Stimulated activated CD4-positive, alpha-beta T cell treated with anti-CD3 and anti-CD28 coated beads, Interleukin-2, amount 100 ng/mL, for 4 hours (primary cell): ENCODE measurements at places on chromosomes 12 and 14.
A peak's percentile ranks its signal among the peaks of the same experiment; 100 is the strongest.

DNA sequence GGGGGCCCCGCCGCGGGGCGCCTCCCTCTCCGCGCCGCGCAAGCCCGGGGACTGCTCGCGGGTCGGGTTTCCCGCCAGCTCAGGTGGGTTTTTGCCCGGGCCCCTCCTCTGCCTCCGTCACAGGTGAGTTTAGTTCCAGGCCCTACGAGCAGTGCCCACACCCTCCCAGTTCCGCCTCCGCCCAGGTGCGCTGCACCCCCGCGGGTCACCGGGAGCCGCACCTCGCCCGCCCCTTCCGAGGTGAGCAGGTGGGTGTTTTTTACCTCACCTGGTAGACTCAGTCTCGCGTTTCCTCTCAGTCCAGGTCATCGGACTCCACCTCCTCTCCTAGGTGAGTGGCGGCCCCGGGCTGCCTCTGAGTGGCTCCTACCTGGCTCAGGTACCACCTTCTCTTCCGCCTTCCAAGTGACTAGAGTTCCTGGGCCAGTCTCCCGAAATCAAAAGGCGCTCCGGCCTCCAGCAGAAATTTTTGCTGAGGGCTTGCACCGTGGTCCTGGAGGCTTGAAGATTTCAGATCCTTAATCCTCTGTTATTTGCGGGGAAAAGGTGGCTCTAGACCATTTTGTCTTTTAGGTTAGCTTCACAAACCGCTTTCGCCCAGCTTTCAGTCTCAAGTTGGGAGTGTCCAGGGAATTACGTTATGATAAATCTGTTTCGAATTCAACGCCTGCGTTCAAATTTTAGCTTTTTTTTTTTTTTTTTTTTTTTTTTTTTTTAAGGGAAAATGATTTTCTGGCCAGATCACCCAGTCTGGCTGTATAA, at the start of gene TMEM30B:
Gene TMEM30B (minus strand): TSS at position 153 of the 762 bp plus-strand sequence. CDS start 191 bp downstream, outside the sequence.
- peak; percentile 35 for DNase-seq

DNA sequence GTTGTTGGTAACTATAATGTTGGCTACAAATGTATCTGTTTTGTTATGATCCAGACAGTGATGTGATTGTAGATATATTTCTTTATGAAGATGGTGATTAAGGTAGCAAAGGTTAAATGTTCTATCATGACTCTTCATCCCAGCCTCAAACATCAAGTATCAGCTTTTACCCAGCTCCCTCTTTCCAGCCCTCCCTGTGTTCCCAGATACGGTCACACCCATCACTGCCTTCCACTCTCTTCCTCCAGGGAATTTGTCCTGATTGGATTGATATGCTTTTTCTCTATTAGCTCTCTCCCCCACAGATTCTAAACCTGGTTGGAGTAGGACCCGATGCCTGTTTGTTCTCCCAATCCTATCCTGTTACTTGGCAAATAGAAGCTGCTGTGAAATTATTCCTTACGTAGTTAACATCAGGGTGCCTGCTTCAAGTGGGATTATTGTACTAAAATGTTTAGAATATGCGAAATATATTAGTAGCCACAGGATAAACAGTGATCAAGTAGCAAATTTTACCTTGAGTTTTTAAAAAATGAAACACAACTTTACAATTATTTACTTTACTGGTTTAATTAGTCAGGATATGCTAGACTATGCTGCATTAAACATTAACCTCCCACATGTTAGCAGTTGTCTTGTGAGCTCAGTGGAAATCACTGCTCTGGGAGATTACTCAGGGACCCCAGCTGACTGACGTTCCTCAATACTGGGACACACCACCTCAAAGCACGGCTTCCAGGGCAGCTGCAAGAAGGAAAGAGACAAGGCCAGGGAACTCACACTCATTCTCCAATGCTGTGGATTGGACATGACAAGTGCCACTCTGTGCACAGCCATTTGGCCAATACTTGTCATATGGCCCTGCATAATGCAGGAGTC, 165.3 kb downstream of the ALX1 start:
- no peak for DNase-seq

DNA sequence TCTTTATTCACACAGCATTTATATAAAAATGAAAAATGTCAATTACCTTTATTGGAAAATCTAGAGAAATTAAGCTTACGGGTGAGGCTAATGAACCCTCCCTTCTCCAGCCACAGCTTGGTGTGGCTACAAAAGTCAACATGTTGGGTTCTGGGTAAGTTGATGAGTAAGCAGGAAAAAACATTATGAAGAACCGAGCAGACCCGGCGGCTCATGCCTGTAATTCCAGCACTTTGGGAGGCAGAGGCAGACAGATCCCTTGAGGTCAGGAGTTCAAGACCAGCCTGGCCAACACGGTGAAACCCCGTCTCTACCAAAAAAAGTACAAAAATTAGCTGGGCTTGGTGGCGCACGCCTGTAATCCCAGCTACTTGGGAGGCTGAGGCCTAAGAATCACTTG, 10.9 kb downstream of the NAA25 start:
- DNase-seq: no peak

- DNase-seq: peak; percentile 75
Measured at GRCh38 chr12:14884458-14884878, 1.2 kb downstream of the MGP start.

- no peak for DNase-seq
Measured at GRCh38 chr14:96568621-96569020, 66.4 kb downstream of the PAPOLA start.

DNA sequence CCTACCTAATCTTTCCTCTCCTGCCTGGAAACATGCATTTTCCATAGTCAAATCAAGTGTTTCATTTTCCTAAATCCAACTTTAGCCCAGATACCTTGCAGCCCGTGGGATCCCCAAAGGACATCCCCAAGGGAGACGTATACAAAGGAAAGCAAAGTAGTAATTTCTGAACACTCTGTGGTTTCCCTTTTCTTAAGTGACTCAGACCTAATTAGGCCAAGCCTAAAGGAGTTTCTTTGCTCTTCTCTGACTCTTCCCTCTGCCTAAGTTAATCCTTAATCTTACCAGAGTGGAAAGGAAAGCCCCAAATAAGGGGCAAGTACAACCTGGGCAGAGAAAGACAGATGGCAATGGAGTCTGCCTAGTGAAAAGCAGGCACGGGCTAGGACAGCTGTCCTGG, 250.3 kb downstream of the SPTSSA start:
- no peak for DNase-seq

DNA sequence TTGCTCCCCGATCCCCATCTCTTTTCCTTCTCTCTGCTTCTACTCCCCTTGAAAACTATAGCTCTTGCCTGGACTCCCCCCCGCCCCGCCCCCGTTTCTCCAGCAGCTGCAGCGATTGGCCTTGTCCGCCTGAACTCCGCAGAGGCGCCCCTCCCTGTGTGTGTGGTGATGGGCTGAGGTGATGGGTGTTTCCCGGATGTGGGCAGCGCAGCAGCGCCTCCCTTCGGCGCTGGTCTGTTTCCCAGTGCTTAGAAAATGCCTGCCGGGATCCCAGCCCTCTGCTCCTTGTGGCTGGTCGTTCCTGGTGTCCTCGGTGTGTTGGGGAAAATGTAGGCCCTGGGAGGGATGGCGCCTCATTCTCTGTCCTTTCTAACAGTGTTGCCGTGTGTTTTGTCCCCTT, 43.3 kb downstream of the GALNT8 start:
- DNase-seq: no peak

DNA sequence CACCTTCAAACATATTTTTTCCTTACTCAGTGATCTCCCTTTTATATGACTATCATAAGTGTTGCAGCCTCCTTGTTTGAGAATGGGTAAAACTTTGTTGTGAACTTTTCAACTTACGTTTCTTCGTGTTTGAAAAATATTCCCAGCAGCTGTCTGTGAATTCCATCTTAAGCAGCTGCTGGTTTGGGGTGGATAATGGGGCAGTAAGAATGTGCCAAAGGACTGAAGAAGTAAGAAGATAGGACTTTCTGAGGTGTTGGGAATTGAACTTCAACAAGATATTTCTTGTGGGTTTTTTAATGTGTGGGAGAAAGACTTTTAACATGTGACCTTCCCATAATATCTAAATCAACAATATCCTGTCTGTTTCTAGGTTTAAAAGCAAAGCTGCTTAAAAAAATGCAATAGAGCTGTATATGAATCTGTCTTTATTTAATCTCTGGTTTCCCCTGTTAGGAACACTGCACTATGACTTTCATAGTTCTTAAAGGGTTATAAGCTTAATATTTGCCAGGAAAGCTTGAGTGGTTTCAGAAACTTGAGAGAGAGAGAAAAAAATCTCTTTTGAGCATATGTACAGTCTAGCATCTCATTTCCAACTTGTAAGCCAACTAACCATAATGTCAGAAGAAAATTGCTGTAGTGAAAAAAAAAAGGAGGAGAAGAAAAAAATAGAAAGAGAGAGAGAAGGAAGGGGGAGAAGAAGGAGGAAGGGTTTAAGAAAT, 1659.2 kb upstream of the FLRT2 start:
- no peak for DNase-seq

- no peak for DNase-seq
Measured at GRCh38 chr14:59013672-59014298, 174.7 kb upstream of the DAAM1 start.

DNA sequence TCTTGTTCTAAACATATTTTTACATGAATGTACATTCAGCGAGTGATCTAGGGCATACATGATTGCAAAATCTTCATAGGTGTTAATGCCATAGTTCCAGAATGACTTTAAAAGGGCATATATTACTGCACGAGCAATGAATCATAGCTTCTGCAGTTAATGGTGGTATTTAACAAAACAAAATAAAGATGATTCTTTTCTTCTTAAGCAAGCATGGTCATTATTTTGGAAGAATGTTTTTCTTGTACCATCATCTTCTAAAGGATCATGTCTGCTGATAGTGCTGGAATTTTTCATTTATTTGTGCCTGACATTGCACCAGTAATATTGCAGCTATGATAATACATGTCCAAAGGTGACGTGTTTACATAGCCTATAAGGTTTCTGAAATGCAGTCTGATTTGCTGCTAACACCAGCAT, 388.6 kb downstream of the CCDC91 start:
- no peak for DNase-seq

DNA sequence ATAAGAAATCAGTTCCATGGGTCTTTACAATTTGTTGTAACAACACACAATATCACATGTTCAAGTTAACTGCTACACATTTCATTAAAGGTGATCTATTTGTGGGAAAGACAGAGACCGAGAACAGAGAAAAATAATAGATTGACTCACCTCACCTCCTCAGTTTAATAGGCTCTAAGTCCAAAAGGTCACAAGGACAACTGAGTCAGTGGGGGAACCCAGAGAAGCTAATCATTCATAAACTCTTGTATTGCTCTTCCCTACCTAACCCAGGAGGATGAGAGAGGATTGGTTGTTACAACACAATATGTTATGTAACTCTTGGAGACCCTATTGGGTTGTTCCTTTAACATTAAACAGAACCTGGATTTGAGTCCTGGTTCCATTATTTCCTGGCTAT, 72.2 kb upstream of the CRY1 start:
- DNase-seq: no peak

DNA sequence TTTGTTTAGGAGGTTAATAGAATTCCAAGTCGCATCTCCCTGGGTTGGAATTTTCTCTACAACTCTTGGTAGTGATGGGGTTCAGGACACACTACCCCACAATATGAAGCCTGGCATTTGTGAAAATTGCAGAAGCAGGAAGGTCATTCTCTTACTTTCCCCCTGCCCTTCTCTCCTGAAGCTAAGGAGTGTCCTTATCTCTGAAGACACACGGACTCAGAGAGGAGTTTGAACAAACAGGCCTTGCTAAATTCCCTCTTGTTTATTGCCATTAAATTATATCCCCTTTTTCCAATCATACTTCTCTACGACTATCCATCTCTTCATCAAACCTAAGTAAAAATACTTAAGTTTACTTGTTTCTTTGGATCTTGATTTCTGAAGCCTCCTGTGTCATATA, 443.0 kb downstream of the RAD51B start:
- DNase-seq: no peak

DNA sequence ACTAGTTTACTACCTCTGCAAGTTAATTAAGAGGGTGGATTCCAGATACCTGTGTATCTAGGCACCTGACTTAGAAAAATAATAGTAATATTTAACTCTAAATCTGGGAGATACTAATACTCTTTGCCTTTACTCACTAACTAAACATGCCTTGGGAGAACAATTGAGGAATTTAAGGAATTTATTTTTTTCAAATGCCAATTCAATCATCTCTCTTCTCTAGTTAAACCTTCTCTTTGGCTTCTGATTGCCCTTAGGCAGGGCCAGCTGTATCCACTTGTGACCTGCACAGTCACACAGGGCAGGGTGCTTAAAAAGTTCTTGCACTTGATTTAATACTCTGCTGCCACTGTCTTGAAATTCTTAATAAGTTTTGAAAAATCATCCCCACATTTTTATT, 142.4 kb downstream of the PLCZ1 start:
- no peak for DNase-seq

GRCh38 chr14:94975366-94975765, 182.0 kb downstream of the DICER1 start:
- no peak for DNase-seq

DNA sequence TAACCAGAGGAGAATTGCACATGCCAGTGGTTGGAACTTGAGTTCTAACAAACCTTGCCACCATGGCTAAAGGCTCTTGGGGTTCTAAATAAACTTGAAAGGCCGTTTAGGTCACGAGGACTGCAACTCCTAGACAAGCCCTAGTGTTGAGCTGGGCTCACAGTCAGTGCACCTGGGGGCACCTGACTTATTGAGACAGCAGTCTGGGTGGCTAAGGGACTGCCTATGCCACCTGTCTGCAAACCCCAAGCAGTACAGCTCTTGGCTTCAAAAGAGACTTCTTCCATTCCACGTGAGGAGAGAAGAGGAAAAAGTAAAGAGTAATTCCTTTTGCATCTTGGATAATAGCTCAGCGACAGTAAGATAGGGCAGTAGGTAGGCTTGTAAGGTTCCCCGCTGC, 765.6 kb upstream of the FOXG1 start:
- no peak for DNase-seq

- no peak for DNase-seq
Measured at GRCh38 chr12:46555406-46555852, 182.9 kb upstream of the SLC38A2 start.

DNA sequence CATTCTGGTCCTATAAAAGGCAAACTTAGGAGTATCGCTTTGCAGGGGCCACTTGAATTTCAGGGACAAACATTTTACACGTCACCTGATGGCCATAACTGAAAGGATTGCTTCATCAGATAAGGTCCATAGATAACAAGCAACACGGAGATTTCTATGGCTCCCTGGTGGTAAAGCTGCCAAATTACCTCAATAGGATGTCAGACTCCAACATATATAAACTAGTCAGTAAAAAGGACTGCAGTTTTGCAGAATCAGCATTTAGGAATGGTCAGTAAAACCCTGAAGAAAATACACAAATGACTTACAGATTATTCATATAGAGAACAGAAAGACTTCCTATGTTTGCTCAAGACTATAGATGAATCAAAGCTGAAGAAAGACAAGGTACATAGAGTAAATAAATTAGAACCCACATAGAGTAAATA, 66.1 kb upstream of the GRIP1 start:
- no peak for DNase-seq

GRCh38 chr14:96246539-96246847, 9.5 kb upstream of the BDKRB1 start:
- no peak for DNase-seq

GRCh38 chr14:55084401-55085059, 33.1 kb downstream of the MAPK1IP1L start:
- DNase-seq: no peak

DNA sequence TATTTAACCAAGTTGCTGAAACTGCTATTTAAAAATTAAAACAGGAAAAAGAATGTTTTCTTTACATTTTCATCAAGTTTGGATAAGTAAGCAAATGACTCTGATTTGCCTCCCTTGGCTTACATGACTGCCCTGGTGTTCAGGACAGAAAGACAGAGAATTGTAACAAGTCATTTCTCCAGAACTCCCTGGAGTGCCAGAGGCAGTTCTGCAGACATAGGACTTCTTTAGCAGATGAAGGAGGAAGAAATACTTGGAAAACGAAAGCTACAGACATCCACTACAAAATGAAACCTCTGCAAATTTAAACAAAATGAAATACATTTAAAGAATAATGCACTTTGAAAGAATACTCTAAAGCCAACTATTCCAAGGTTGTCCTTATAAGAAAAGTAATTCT, 253.9 kb downstream of the LRFN5 start:
- DNase-seq: no peak
